ENCODE measurements at places on chromosomes 1 and 21.

DNA sequence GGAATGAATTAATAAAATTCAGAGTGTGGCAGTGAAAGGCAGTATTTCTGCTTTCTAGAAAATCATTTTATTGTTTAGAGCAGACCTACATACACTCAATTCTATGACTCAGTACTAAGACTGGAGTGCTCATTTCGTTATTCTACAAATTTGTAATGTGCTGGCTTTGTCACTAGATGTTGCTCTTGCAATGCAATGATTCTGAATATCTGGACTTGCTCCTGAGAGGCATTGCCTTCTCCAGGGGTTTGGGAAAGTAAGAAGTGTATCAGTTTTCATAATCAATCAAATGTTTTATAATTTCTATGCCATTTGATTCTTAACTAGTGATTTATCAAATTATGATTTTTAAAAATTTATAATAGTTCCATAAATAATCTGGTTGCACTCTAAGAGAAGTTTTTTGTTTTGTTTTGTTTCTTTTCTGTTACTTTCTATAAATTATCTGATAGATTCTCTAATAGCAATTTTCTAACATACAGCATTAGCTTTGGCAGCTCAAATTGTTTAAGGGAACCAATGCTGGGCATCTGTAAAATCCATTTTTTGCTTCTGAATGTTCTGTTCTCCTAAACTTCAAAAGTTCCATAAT, 280.5 kb upstream of the SGIP1 start:
- DNase-seq, result peak; percentile 76

DNA sequence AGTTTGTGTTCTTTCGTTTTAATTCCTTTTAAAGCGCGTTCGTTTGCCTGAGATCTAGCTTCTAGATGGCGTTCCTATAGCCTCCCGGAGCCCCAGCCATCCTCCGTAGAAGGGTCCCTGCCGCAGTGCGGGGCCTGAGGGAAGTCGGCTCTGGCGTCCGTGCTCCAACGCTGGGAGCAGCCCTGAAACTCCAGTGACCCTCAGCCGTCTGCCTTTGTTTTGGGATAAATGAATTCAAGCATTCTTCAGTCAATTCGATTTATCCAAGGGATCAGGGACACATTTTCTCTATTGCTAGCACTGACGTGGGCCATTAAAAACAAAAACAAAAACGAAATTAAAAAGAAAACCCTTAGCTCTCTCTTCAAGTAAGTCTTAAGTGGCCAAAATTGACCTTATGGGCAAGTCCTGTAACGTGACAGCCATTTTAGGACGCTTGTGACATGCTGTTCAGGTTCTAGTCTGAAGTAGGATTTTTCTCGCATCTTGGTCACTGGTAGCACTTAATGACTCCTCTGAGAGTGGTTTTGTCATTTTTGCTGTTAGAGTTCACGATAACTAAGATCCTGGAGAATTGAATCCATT, 742 bp upstream of the HSPA13 start:
- peak; percentile 14 for DNase-seq

DNA sequence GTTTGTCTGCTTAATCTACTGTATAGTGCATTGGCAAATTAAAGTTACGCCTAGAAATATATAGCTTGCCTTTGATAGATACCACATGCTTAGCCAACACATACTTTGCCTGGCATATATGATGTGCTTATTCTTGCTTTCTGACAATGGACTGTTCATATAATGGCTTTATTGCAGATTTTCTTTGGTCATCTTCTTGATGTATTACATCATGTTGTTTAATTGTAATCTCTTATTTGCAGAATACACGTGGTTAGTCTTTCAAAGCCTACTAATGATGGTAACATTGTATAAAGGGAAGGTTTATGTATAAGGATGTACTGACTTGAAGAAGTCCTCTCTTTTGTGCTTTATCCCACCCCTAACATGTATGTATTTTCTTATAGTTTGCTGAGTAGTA, 201.5 kb downstream of the PDE4B start:
- DNase-seq, result no peak

DNA sequence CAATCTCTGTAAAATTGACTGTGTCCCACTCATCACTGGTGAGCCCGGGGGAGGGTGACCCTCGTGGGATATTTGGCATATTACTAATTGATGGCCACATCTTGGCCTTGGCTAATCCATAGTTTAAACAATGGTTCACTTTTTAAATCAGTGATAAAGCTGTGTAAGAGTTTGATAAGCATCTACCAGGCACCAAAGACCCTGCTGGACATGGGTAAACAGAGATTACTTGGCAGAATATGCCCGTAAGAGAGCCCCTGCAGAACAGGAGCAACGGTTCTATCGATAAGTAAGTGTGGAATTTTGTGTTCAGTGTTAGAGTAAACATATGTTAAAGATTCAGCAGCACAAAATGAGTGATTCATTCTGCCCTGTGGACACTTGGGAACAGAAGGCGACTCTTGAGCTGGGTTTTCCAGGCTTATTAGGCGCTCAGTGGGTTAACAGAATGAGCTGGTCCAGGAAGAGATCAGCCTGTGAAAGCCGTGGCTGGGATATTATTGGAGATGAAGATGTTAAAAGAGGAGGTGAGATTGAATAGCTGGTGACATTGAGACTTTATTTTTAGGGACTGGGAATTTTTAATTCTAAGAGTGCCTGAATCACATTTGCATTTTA, 55.9 kb downstream of the CNST start:
- no peak for DNase-seq

DNA sequence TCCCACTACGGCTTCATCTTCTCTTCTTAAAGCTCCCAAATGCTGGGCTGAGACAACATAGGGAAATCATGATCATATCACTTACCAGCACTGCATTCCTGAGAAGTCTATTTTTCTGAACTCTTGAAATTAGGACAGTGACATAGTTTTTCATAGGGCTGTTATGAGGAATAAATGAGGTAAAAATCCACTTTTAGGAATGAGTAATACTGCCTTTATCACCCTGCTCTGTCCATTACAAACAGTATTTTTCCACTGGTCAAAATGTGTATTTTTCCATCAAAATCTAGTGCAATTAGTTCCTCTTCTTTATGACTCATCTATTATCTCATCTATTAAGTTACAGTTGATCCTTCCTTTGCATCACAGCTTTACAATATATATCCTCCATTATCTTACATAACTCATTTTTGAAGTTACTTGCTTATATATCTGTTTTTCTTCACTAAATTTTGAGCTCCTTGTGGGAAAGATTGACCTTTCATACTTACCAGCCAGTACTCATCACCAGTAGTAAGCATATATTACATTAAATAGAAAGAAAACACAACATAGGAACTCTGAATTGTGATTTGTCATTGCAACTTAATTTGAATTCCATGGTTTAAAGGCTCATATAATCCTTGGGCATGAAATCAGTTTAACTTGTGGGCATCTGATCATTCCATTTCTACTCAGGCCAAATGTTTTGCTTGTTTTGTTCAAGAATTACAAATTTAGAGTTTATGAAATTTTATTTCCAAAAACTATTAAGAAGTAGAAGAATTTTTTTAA, 37.1 kb downstream of the PRRX1 start:
- no peak for DNase-seq

DNA sequence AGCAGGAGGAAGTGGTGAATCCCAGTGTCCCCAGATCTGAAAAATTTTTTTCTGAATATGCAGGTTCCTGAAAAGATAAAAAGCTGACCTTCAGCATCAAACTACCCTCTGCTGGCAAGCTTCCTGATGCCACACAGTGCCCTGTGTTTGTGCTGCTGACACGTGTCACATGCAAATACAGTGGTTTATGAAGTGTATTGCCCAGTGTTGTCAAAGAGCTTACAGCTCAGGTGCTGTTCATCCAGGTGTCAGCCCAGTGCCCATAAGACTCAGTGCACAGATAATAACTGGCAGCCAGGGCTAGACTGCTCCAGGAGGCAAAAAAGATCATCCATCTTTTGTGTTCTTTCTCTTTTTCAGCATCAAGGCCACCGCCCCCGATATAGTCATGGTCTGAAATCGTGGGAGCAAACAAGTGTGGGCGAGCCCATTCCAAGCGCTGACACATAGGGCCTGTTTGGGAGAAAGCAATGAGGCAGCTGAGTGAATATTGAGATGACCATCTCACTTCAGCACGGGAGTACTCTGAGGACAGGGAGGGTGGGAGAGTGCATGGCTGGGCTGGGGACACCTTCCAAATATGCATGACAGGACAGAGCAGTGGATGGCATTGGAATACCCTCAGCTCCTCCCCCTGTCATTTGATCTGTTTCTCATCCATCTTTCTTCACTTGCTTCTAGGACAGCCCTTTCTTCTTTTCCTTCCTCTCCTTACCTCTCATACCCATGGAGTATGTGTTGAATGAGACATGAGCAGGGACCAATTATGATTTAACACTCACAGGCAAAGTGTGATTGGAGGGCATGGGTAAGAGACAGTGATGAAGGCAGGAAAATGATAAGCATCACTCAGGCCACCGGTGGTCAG, 6.4 kb upstream of the KCNK1 start:
- no peak for DNase-seq

GRCh38 chr1:241638909-241639622, 1.1 kb downstream of the CHML start:
- DNase-seq, result no peak

DNA sequence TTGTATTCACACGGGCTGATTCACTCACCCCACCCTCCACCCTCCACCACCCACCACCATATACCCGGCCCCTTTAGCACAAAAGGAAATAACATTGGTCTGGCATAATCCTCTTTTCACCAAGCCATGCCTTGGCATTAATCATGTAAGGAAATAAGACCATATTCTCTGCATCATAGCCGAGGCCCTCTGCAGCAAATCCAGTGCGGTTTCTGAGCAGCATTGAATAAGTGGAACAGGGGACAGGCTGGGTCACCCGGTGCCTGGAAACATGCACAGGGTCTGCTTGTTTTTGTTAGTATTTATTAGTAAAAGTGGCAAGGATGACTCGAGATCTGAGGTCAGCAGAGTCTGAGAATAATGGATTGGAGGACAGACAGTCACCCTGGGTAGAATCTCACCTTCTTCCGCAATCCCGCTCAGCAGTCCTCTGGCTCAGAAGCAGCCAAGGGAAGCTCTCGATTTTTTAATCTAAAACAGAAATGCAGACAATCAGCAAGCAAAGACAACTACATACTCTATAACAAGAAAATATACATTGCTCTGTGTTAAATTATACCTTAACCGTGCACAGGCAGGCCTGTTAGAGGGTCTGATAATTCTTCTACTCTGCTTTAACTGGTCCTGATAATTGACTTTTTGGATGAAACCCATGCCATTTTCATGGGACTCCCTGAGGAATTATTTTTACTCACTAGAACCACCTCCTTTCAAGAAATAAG, 52.4 kb upstream of the CDC42BPA start:
- DNase-seq, result no peak

DNA sequence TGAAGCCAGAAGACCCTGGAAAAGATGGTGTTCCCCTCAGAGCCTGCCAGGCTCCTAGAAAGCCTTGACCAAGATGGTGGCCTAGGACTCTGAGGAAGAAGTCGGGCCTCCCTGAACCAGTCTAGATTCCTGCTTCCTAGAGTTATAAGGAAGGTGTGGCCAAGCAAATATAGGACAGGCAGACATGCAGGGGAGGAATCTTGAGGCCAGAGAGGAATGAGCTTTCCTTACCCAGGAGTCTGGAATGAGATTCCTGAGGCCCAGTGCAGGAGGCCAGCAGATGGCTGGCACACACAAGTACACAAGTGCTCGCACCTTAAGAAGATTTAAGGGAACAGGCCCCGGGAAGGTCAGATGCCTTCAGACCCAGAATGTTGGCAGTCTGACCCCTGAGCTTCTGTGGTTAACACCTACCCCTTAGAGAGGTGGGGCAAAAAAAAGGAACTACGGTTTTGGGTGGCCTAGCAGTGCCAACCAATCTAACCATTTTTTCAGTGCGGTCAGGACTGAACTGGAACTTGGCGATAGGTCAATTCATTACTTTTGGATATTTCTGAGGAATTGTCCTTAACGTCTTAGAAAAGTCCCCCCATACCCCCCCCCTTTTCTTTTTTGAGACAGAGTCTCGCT, 73.3 kb downstream of the MDM4 start:
- DNase-seq, result no peak

GRCh38 chr1:101520302-101520701, 283.5 kb downstream of the S1PR1 start:
- DNase-seq, result peak; percentile 63

- DNase-seq, result no peak
Observed at GRCh38 chr1:85952460-85952859, 204.1 kb downstream of the COL24A1 start.

DNA sequence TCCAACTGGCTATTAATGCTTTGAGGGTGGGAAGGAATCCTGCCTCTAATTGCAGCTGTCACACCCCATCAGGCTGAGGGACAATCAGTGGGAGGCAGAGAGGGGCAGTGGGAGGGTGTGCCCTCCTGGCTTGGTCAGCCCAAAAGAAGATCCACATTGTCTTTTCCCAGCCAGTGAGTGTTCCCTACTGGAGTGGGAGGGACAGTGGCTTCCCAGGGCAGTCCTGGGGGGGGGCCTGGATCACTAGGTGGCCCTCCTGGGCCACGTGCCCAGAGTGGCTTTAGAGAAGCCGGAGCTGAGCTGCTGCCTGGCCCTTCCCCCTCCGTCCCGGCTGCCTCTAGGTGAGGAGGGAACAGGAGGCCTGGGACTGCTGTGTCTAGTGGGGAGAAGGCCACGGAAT, 14.0 kb downstream of the INKA2 start:
- DNase-seq, result no peak

DNA sequence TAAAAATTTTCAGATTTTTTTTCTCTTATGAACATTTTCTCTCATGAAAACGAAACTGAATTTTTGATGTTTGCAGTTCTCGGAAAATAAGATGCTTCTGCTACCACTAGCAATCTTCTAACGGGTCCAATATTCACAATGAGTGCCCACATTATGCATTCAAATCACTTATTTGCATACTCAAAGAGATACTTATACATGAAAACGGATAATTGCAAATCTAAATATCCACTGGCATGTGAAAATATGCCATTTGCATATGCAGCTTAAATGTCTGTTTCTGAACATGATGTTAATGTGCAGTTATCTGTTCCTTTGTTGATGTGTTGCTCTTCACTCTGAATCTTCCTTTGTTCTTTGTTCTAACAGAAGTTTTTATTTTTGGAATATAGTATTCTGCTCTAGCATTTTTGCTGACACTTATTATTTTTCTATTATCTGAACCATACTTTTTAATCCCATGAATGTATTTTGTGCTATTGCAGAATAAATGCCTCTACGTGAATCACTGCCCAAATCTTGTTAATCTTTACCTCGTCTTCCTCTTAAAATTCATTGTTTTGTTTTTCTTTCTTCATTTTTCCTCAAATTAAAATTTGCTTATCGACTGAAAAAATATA, 259.4 kb upstream of the BRINP3 start:
- no peak for DNase-seq

DNA sequence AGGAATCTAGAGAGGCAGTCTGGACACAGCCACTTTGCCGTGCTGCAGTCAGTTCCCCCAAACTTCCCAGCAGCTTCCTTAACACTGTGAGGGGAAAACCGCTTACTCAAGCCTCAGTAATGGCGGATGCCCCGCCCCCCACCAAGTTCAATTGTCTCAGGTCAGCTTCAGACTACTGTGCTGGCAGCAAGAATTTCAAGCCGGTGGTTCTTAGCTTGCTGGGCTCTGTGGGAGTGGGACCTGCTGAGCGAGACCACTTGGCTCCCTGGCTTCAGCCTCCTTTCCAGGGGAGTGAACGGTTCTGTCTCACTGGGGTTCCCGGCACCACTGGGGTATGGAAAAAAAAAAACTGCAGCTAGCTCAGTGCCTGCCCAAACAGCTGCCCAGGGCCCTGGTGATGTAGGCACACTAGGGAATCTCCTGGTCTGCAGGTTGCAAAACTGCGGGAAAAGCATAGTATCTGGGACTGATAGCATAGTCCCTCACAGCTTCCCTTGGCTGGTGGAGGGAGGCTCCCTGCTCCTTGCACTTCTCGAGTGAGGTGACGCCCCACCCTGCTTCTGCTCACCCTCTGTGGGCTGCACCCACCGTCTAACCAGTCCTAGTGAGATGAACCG, 23.7 kb upstream of the HFM1 start:
- DNase-seq, result no peak
